Left lung (tissue), 14 donors: ENCODE measurements at places on chromosomes 2 and 18. TPM values are rescaled to one million over a fixed set of nuclear protein-coding genes. Genes with fewer than 3 reads are reported as not detected.

GRCh38 chr2:86078774-86079545 is 26.7 kb downstream of the POLR1A start:
- H3K4me1 ChIP-seq = no peaks in the 10 kb centered on the region
- H3K4me3 ChIP-seq = no peak overlapping the region
- no peaks in the 10 kb centered on the region for H3K36me3 ChIP-seq
- H3K27ac ChIP-seq = no peak overlapping the region
- no peak for DNase-seq
- no peaks in the 10 kb centered on the region for H3K27me3 ChIP-seq

DNA sequence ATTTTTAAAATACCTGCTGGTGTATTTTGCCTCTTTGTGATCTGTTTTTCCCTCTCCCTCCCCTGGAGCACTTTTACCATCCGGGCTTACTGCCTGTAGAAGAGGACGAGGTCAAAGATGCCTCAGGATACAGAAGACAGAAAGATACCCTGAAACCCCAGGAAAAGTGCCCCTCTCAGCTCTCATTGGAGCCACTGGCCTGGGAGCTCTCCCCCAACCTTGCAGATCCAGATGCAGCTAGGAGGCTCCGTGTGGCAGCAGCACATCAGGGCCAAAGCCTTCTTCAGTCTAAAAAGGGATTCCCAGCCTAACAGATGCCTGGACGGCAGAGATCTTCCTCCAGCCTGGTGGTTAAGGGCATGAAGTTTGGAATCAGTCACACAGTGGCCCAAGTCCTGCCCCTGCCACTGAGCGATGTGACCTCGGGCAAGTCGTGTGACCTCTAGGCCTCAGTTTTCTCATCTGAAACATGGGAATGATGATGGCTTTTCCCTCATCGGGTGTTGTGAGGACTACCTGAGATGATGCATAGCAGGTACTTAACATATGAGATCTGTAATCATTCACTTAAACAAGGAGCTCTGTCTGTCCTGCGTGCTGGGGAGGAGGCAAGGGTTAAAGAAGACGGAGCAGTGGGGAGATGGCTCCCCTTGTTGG is 239.4 kb downstream of the DYSF start:
- peaks cover 22% of the 10 kb centered on the region for H3K36me3 ChIP-seq
- no peak overlapping the region for H3K4me3 ChIP-seq
- H3K27ac ChIP-seq = no peak overlapping the region

DNA sequence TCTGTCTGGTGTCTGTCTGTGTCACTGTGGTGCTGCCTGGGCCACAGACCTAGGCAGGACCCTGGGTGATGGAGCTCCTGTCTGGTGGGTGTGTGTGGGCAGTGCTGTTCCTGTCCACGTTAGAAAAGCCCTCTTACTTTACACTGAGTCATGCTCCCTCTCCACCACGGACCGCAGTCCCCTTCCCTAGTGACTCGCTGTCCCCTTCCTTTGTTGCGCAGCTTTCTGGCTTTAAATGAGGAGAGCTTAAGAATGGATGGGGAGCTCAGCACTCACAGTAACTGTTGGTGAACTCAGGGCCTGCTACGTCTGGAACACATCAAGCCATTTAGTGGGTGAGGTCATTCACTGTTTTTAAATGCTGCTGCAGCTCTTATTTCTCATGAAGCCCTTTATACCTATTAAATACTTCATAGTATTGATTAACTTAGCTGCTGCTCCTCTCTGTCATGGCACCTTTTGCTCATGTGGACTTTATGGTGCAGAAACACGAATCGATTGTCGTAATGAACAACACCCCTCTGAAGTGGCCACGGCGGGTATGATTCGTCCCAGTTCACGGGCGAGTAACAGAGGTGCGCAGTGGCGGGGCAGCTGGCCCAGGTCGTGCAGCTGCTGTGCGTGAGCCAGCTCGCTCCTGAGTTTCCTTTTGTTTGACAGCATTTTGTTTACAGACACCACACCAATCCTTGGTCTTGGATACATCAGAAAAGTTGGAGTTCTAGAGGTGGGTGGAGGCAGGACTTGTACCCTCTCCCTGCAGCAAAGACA is 100.4 kb downstream of the LDLRAD4 start:
- DNase-seq = no peak
- no peaks in the 10 kb centered on the region for H3K36me3 ChIP-seq
- H3K4me3 ChIP-seq = no peak overlapping the region
- no peak overlapping the region for H3K27ac ChIP-seq

GRCh38 chr2:50103442-50103841 is 928.5 kb downstream of the NRXN1 start:
- H3K4me1 ChIP-seq = no peaks in the 10 kb centered on the region
- DNase-seq = no peak
- no peak overlapping the region for H3K27ac ChIP-seq
- no peaks in the 10 kb centered on the region for H3K36me3 ChIP-seq
- H3K27me3 ChIP-seq = no peaks in the 10 kb centered on the region
- H3K4me3 ChIP-seq = no peak overlapping the region

DNA sequence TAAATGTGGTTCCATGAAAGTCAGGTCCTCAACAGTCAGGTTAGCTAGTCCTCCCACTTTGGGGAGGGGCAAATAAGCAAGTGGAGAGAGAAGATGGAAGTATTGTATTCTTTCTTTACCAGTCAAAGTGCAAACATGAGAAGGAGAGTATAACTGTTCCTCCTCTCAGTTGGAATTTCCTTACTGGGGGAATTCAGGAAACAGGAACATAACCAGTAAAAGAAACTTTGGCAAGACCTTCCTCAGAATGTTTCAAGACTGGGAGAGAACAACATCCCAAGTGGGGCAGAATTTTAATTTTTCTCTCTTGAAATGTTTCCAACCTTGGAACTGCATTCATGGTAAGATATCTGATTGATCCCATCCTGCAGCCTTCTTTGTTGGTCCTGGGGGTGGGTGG is 552.4 kb upstream of the TNP1 start:
- H3K4me3 ChIP-seq = no peak overlapping the region
- DNase-seq = no peak
- H3K27me3 ChIP-seq = no peaks in the 10 kb centered on the region
- H3K4me1 ChIP-seq = no peaks in the 10 kb centered on the region

RUFY4 gene
- total RNA-seq = not detected

AQP4 gene
- total RNA-seq = 168 TPM

FBXO48 gene
- 1.5 TPM for total RNA-seq

ADCYAP1 gene
- not detected for total RNA-seq

NETO1 gene
- not detected for total RNA-seq
